ENCODE measurements at places on chromosomes 5 and 9.

DNA sequence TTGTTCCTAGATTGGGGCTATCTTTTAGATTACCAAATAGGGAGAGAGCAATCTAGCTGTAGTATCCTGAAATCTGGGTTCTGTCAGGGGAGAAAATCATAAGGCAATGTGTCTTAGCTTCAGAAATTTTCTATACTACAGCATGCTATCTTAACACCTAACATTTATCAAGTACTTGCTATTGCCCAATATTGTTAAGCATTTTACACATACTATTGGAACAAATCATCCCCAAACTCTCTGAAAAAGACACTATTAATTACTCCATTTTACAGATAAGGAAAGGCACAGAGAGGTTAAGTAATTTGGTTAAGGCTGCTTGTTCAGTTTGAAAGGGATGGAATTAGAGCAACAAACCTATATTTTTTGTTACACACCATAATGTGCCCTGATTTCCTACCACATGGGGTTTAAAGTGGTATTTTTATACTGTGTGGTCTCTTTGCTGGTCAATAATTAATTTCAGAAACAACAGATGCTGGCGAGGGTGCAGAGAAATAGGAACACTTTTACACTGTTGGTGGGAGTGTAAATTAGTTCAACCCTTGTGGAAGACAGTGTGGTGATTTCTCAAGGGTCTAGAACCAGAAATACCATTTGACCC lies 57.2 kb upstream of the RIC1 start:
- no peak for DNase-seq

- DNase-seq = no peak
These were observed 12.9 kb downstream of the MTRR start for GRCh38 chr5:7881816-7882215.

DNA sequence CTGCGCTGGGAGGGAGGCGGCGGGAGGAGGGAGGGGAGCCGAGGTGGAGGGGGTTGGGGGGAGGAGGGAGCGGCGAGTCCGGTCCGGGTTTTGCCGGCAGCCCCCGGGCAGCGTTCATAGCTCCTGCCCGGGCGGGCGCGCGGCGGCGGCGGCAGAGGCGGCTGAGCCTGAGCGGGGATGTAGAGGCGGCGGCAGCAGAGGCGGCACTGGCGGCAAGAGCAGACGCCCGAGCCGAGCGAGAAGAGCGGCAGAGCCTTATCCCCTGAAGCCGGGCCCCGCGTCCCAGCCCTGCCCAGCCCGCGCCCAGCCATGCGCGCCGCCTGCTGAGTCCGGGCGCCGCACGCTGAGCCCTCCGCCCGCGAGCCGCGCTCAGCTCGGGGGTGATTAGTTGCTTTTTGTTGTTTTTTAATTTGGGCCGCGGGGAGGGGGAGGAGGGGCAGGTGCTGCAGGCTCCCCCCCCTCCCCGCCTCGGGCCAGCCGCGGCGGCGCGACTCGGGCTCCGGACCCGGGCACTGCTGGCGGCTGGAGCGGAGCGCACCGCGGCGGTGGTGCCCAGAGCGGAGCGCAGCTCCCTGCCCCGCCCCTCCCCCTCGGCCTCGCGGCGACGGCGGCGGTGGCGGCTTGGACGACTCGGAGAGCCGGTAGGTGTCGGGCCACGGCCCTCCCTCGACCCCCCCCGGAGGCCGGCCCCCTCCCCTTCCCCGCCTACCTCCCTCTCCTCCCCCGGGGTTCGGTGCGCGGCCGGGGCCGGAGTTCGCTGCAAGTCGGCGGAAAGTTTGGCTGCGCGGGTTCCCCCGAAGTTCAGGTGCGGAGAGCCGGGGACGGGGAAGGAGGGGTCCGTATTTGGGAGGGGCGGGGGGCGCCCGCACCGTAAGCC lies at the start of gene CXXC5:
Gene CXXC5, plus strand, starts transcription at position 145 of the 877 bp plus-strand sequence. CDS start 32,175 bp downstream, outside the sequence.
- peak; percentile 92 for DNase-seq

DNA sequence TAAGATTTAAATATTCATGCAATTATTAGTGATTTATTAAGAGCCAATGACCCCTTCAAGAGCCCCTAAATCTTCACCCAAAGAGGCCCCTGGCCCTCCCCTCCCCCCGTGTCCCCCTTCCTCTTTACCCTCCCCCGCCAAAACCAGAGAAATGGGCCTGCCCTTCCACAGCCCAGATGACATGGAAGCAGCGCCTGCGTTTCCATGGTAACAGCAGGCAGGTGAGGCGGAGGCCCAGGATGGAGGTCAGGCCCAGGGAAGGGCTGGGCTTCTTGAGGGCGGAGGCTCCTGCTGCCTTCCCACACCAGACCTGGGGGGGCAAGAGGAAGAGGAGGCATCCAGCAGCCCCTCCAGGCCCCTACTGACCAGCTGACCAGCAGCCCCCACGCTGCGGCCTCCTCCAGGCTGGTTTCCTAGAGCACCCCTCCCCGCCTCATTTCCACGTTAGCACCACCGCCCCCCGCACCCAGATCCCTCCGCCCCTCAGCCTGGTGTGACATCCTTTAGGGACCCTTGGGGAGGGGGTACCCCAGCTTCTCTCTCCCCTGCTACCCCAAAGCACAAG lies 37.4 kb downstream of the UNC5A start:
- no peak for DNase-seq

- DNase-seq = no peak
These were observed 49.4 kb downstream of the ITGA1 start for GRCh38 chr5:52837068-52837467.

- no peak for DNase-seq
These were observed 99.4 kb downstream of the MTREX start for GRCh38 chr5:55407059-55407684.

GRCh38 chr9:87233899-87234455 lies 263.7 kb upstream of the DAPK1 start:
- DNase-seq = no peak

DNA sequence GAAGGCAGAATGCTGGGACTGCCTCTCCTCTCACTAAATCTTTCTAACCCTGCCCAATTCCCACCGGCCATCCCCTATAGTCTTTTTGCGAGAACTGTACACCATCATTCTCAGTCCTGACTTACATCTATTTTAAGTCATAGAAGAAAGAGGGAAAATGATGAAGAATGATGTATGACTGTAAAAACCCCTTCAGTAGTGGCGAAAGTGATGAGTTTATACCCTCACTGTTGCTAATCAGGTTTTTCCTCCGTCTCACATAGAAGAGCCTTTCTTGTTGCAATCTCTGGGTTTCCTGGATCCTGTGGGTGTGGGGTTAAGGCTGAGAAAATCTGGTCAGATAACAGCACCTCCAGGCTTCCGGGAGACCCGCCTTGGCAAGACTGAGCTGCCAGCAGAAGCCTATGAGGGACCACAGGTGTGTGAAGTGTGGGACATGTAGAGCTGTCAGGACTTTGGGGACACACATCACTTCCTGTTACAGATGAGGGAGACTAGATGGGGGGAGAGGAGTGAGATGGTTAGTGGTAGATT lies 147.1 kb upstream of the SLC12A2 start:
- DNase-seq = no peak

DNA sequence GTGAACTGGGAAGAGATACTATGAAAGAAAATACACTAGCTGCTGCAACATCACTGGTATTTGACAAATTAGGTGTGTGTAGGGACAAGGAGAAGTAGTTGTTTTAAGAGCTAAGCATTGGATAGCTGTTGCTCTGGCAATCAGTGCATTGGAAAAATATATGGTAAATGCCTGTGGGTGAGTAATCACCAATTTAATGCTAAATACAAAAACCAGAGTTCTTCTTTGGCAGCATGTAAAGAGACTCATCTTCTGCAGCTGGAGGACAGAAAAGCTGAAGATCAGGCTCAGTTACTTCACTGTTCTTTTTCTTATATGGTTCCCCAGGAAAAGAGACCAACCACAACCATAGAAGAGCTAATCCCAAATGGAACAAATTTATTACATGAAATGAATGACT lies 201.8 kb upstream of the MPDZ start:
- no peak for DNase-seq

- DNase-seq = no peak
These were observed 29.1 kb downstream of the FRMPD1 start for GRCh38 chr9:37679649-37680402.

- DNase-seq = no peak
These were observed 1.8 kb upstream of the ADAMTS13 start for GRCh38 chr9:133420392-133420827.

GRCh38 chr5:125576822-125577221 lies 830.4 kb upstream of the ZNF608 start:
- DNase-seq = no peak

DNA sequence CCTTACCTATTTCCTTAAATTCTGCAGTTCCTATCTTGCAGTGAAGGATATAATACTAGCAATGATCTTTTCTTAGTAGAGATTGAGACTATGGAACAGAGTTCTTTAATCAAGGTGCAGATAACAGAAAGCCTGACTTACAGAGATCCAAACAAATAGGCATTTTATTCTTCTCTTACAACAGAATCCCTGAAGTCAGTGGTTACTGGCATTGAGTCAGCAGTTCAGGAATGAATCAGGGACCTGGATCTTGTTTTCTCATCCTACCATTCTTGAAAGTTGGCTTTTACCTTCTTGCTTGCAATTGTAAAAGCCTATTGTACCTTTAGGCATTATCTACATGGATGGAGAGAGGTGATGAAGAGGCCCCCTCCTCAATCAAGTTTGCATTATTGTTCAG lies 47.5 kb upstream of the TLE4 start:
- no peak for DNase-seq

- DNase-seq = peak; percentile 63
These were observed 24.2 kb upstream of the NREP start for GRCh38 chr5:111781200-111781599.

GRCh38 chr5:79456890-79457583 lies 56.9 kb downstream of the HOMER1 start:
- no peak for DNase-seq

GRCh38 chr5:109990723-109991359 lies 301.1 kb downstream of the MAN2A1 start:
- DNase-seq = no peak

- no peak for DNase-seq
These were observed 15.4 kb downstream of the FAM174A start for GRCh38 chr5:100550531-100551051.

- DNase-seq = no peak
These were observed 11.2 kb downstream of the KLHL9 start for GRCh38 chr9:21324047-21324446.

GRCh38 chr5:267716-268115 lies 3.7 kb upstream of the PDCD6 start:
- no peak for DNase-seq

- no peak for DNase-seq
These were observed 43.1 kb downstream of the ROPN1L start for GRCh38 chr5:10484774-10485141.

GRCh38 chr5:54177058-54177457 lies 133.3 kb downstream of the ARL15 start:
- DNase-seq = no peak

DNA sequence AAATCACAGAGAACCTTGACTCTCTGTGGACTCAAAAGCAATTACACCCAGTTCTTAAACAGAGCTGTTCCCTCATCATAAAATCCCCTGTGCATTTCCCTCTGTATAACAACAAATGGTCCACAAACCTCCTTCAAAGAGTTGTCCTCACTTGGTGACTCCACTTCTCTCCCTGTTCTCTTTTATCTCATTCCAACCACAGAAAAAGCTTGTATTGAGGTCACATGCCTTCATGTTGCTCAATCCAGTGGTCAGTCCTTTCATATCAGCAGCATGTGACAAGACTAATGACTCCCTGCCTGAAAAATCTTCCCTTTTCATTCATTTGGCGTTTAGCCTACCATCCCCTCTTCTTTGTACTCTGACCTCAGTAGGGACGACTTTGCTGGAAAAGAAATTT lies 158.0 kb downstream of the DEPDC1B start:
- DNase-seq = no peak

GRCh38 chr5:111083323-111083722 lies 8.8 kb upstream of the WDR36 start:
- DNase-seq = no peak

GRCh38 chr5:37417347-37417746 lies 38.2 kb downstream of the WDR70 start:
- no peak for DNase-seq

DNA sequence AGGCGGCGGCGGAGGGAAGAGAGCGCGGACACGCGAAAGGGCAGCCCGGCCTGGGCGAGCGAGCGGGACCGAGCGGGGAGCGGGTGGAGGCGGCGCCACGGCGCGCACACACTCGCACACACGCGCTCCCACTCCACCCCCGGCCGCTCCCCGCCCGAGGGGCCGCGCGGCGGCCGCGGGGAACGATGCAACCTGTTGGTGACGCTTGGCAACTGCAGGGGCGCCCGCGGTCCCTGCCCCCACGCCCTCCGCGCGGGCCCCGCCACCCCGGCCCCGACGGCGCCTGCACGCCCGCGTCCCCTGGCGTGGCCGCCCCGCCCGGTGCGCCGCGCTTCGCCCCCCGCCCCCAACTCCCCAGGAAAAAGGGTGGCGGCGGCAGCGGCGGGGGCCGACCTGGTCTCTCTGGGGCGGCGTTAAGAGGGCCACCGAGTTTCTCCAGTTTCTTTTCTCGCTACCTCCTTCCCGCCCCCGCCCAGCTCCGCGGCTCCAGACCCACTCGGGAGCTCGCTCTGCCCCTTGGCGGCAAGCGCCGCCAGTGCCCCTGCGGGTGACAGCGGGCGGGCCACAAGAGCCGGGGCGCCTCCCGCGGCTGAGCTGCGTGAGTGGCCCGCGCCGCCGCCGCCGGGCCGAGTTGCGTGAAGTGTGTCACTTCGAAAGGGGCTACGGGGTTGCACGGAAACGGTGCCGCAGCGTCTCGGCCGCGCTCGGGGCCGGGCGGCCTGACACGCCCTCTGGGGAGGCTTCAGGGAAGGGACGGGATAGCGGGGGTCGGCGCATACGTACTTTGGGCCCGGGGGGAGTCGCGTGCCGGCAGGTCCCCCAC lies at the start of gene NR3C1:
Gene NR3C1, minus strand, starts transcription at position 94 of the 823 bp plus-strand sequence. CDS start 2,847 bp downstream, outside the sequence.
- DNase-seq = peak; percentile 95

GRCh38 chr5:179780362-179780761 lies 13.4 kb upstream of the LTC4S start:
- DNase-seq = peak; percentile 29

GRCh38 chr5:4313138-4313537 lies 717.5 kb downstream of the IRX1 start:
- DNase-seq = no peak

GRCh38 chr5:5971203-5971602 lies 407.1 kb downstream of the MED10 start:
- no peak for DNase-seq

DNA sequence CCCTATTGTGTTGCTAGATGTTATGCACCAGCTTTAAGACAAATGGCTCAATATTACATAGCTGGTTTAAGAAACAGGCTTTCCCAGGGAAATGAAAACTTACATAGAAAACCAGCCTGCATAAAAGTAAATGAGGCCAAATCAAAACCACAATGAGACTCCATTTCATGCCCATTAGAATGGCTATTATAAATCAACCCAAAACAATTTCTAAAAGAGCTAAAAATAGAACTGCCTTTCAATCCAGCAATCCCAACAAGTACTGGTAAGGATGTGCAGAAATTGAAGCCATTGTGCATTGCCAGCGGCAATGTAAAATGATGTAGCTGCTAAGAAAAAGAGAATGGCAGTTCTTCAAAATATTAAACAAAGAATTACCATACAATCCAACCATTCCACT lies 1170.0 kb upstream of the CDH9 start:
- no peak for DNase-seq

GRCh38 chr5:131005963-131006684 lies 158.9 kb downstream of the HINT1 start:
- no peak for DNase-seq
